ENCODE measurements at places on chromosomes 2 and 18. TPM values are rescaled to one million over a fixed set of nuclear protein-coding genes. Genes with fewer than 3 reads are reported as not detected.

DNA sequence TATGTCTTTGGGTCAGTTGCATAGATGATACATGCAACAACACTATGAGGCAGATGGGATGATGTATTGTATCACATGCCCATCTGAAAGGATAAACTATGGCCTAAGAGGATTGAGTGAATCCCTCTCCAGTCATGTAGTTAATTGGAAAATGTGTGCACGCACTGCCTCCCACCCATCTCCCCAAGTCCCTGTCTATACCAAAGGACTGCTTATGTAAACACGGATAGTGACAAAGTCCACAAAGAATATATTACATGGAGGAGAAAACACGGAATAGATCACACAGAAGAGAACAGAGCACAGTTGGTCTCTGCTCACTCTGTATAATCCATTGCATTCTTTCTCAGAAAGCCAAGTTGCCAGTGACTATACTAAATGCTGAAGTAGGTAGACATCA, 82.4 kb downstream of the NCKAP5 start:
- DNase-seq = no peak
- H3K36me3 ChIP-seq = no peaks in the 10 kb centered on the region
- peaks cover 6% of the 10 kb centered on the region for H3K4me1 ChIP-seq

- peak; percentile 96 for DNase-seq
- no peaks in the 10 kb centered on the region for H3K27me3 ChIP-seq
- peaks cover 6% of the 10 kb centered on the region for H3K4me1 ChIP-seq
- peaks cover 13% of the 10 kb centered on the region for H3K36me3 ChIP-seq
- peak overlapping the region; percentile 67 for H3K27ac ChIP-seq
- H3K4me3 ChIP-seq = no peak overlapping the region
Measured at GRCh38 chr2:3492951-3493614, 26.2 kb downstream of the ADI1 start.

DNA sequence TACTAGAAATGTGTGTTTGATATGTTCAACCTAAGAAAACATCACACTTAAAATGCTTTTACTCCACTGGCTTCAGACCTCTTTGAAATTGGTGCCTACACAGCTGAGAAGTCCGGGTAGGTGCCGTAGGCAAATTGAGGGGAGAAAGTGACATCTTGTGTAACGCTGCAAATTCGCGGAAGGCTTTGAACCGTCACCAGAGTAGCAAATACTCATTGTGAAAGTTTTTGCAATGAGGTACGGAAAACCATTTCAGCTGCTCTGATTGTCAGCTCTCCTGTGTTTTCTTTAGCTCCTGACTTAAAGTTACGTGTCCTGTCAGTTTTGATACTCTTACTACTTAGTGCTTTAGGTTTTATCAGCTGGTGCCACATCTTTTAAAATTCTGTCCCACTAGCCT, 224.5 kb downstream of the FAM210A start:
- H3K4me1 ChIP-seq = no peaks in the 10 kb centered on the region
- no peak overlapping the region for H3K4me3 ChIP-seq
- no peak overlapping the region for H3K27ac ChIP-seq
- peaks cover 3% of the 10 kb centered on the region for H3K27me3 ChIP-seq
- H3K36me3 ChIP-seq = no peaks in the 10 kb centered on the region
- DNase-seq = no peak

DNA sequence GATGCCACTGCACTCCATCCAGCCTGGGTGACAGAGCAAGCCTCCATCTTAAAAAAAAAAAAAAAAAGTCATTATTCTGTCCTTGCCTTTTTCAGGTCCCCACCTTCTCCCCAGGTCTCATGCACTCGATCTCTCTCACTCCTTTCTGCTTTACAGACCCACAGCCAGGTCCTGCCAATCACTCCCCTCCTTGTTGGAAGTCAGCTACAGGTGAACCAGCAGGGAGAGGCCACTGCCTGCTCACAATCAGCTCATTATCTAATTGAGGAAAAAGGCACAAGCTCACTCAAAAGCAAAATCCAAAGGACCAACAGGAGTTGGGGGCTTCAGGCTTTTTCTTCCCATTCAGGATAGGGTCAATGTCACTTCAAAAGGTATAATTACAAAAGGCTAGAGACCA, 2.0 kb downstream of the WDFY1 start:
- no peak for DNase-seq
- H3K27ac ChIP-seq = peak overlapping the region; percentile 78
- H3K4me1 ChIP-seq = peaks cover 9% of the 10 kb centered on the region
- H3K36me3 ChIP-seq = no peaks in the 10 kb centered on the region
- H3K4me3 ChIP-seq = peak overlapping the region; percentile 91
- no peaks in the 10 kb centered on the region for H3K27me3 ChIP-seq

DNA sequence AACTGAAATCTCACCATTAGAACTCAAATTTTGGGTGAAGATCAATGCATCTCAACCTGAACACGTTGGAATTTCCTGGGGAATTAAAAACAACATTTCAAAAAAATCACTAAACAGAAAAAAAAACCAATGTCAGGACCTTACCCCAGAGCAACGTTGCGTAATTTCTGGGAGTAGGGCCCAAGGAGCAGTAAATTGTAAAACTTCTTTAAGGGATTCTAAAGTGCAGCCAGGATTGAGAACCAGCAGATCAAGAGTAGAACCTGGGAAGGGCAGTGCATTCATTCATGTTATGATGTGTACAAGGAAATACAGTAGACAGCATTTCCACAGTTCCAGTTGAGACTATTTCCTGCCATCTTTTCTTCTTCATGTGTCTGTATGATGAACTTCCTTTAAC, 56.9 kb downstream of the RHBDD1 start:
- peak; percentile 20 for DNase-seq
- no peaks in the 10 kb centered on the region for H3K36me3 ChIP-seq
- H3K4me3 ChIP-seq = no peak overlapping the region
- H3K27me3 ChIP-seq = no peaks in the 10 kb centered on the region
- peaks cover 9% of the 10 kb centered on the region for H3K4me1 ChIP-seq

DNA sequence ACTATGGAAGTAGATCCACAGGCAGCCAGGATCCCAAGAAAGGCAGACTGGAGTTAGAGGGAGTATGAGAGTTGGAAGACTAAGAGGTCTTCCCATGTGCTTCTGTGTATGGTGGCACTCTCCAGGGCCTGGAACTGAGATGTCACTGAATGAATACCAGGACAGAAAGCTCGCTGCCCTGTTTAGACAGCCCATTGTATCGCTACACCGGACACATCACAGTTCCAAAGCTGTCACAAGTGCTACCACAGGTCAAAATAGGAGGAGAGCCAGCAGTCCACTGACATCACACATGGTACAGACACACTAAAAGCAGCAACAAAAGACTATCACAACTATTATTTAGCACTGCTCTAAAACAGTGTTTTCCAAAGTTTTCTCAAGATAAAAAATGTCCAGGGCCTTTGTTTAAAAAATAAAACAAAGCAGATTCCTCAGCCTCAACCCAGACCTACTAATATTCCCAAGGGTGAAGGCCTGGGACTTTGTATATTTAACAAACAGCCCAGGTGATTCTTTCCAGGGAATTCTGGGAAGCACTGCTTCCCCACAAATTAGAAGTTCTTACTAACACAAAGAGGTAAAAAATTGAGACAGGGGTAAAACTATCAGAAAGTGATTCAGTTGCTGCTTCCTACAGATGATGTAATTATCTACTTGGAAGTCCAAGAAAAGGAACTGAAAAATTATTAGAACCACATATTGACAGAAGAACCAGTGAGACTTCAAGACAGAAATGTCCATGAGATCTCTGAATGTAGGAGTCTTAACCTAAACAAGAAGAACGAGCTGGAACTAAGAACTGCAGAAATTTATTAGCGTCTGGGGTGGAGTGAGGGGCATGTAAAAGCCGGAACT, 116.0 kb downstream of the DTNB start:
- H3K27me3 ChIP-seq = no peaks in the 10 kb centered on the region
- H3K4me1 ChIP-seq = peaks cover 2% of the 10 kb centered on the region
- H3K36me3 ChIP-seq = no peaks in the 10 kb centered on the region
- no peak overlapping the region for H3K4me3 ChIP-seq
- H3K27ac ChIP-seq = no peak overlapping the region

Gene TBR1
- not detected for total RNA-seq

- H3K27ac ChIP-seq = no peak overlapping the region
- H3K4me1 ChIP-seq = no peaks in the 10 kb centered on the region
- no peaks in the 10 kb centered on the region for H3K36me3 ChIP-seq
- H3K27me3 ChIP-seq = peaks cover 5% of the 10 kb centered on the region
Measured at GRCh38 chr2:169732583-169733358, 861 bp upstream of the KLHL23 start.

GRCh38 chr2:168169097-168169745, 78.2 kb downstream of the STK39 start:
- H3K36me3 ChIP-seq = 0 out of 2 replicates have a peak, but pooled peaks cover 2% of the 10 kb centered on the region
- H3K27ac ChIP-seq = peak overlapping the region; percentile 38
- H3K27me3 ChIP-seq = no peaks in the 10 kb centered on the region
- H3K4me3 ChIP-seq = no peak overlapping the region

- H3K4me1 ChIP-seq = no peaks in the 10 kb centered on the region
- no peak overlapping the region for H3K27ac ChIP-seq
- H3K36me3 ChIP-seq = no peaks in the 10 kb centered on the region
- no peak for DNase-seq
Measured at GRCh38 chr2:181589779-181590178, 67.1 kb downstream of the CERKL start.

- H3K27me3 ChIP-seq = no peaks in the 10 kb centered on the region
- H3K4me1 ChIP-seq = no peaks in the 10 kb centered on the region
- DNase-seq = no peak
Measured at GRCh38 chr2:51693640-51694039, 661.7 kb upstream of the NRXN1 start.

DNA sequence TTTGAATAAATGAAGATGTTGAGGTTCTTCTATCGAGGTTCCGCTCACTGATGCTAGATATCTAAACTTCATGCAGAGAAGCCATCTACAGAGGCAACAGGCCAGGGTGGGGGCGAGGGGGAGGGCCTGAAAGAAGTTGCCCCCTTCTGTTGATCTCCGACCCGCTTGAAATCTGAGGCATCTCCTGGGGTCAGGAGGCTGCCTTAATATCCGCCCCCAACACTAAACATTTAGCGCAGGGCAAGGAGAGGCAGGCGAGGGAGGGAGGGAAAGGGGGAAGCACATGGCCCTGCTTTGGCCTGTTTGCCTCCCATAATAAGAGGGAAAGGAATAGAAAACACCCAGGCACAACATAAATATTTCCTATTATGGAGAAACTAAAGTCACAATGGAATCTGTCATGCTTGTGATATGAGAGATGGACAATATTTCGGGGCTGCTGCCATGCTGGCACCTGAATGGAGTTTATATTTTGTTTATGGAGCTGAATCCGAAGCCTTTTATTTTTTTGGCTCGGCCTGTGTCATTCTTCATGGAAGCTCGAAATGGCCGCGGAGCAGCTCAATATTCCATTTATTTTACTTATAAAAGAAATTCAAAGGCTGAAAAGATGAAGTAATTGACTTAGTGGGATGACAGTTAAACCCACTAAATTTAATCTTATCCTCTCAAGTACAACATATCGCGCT, 221.1 kb downstream of the INSIG2 start:
- peaks cover 3% of the 10 kb centered on the region for H3K27me3 ChIP-seq
- no peak overlapping the region for H3K27ac ChIP-seq
- no peak for DNase-seq
- no peaks in the 10 kb centered on the region for H3K4me1 ChIP-seq
- H3K4me3 ChIP-seq = peak overlapping the region; percentile 42

DNA sequence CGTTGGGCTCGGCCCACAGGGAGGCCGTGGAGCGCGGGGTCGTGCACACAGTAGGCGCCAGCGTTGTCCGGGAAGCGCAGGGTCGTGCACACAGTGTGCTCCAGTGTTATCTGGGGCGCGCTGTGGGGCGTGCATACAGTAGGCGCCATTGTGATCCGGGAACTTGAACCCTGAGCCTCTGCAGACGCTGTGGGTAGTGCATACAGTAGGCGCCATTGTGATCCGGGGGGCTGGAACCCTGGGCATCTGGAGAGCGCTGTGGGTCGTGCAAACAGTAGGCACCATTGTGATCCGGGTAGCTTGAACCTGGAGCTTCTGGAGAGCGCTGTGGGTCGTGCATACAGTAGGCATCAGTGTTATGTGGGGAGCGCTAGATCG, 793 bp downstream of the ZNF236 start:
- peak overlapping the region; percentile 93 for H3K4me3 ChIP-seq
- H3K4me1 ChIP-seq = peaks cover 7% of the 10 kb centered on the region
- H3K27ac ChIP-seq = peak overlapping the region; percentile 62
- peaks cover 3% of the 10 kb centered on the region for H3K36me3 ChIP-seq
- no peak for DNase-seq
